ENCODE measurements at places on chromosomes 16 and 17. TPM values are rescaled to one million over a fixed set of nuclear protein-coding genes. Genes with fewer than 3 reads are reported as not detected.

SLC52A1 gene
- 0.35 TPM for total RNA-seq

SP2 gene
- 22.1 TPM for total RNA-seq

ALOX15B gene
- total RNA-seq, result not detected

GJC1 gene
- 10.2 TPM for total RNA-seq

GRCh38 chr16:87201052-87201451 lies 116.1 kb downstream of the C16orf95 start:
- no peak for DNase-seq

- DNase-seq, result no peak
These were observed 83.3 kb downstream of the WDR59 start for GRCh38 chr16:74901606-74902005.

- DNase-seq, result no peak
These were observed 399.8 kb downstream of the SLC39A11 start for GRCh38 chr17:72692676-72693075.

DNA sequence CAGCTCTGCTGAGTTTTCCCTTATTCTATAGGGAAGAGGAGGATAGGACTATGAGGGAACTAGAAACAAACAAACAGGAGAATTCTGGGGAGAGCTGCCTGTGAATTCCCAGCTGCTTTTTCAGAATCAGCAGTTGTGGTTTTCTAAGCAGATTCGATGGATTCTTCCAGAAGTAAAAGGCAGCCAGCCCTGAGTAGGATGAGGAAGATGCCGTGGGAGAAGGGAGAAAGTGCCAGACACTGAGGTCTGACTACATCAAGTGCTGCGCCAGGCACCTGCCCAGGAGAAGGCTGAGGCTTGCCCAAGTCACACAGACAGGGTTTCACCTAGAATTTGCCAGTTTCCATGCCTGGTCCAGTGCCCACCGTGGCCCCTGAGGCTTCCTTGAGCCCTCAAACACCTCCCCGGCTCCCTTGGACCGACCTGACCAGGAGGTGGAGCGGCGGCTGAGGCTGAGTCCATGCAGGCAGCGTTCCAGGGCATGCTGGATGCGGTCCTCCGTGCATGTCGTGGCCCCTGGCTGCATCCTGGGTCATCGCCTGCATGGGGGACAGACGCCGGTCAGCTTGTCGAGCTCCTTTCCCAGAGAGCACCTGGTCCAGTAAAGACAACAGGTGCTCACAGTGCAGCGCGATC lies 43.6 kb upstream of the PIK3R6 start:
- no peak for DNase-seq

GRCh38 chr17:81566461-81567126 lies 14.4 kb upstream of the FAAP100 start:
- DNase-seq, result no peak

GRCh38 chr16:58433569-58433951 lies 41.3 kb downstream of the GINS3 start:
- no peak for DNase-seq

- DNase-seq, result no peak
These were observed 6.0 kb upstream of the EZH1 start for GRCh38 chr17:42750739-42751344.

DNA sequence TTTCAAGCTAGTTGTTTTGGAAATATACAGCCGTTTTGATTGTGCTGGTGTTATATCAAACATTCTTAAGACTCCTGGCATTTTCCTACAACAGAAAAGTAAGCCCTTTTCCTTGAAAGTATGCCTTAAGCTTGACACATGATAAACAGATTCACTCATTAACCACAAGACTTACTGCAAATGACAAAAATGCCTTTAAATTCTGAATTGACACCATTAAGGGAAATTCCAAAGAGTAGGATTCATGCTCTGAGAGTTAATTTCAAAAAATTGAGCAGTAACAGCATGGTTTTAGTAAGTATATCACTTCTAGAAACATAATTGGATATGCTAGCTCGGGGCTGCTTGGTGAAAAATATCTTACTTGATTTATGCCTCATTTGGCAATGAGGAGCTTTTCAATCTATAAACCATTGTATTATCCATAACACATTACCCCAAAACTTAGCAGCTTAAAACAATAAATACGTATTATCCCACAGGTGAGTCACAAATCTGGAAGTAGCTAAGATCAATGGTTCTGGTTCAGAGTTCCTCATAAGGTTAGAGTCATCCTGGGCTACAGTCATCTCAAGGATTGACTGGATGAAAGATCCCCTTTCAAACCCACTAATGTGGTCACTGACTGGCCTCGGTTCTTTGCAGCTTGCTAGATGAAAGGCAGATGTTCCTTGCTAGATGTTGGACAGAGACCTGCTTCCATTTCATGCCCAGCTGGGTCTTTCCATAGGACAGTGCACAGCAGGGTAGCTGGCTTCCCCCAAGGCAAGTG lies 8.2 kb upstream of the PHAF1 start:
- DNase-seq, result no peak

DNA sequence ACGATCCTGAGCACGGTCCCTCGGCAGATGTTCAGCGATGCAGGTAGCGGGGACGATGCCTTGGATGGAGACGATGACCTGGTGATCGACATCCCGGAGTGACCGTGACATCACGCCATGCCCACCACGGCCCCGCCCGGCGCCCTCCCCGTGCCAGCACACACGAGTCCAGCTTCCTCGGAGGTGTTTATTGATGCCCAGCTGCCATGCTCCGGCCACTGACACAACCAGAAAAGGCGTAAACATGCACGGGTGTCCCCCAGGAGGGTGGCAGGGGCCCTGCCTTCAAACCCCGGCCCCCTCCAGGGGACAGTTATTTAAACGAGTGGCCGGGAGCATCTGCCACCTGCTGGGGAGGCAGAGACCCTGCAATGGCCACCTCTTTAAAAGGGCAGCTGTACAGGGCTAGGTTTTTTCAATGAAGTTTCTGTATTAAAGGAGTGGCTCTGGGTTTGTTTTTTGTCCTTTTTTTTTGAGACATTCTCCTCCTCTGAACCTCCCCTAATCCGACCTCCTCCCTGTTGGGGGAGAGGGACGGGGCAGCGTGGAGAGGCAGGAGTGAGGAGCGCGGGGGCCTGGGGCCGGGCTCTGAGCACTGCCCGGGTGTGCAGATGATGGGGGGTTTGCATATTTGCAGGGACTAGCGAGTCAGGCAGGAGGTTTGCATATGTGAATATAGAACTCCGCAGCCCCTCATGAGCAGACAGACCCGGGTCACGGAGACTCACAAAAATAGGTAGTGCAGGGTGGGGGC lies 5.3 kb downstream of the DOC2A start:
- peak; percentile 46 for DNase-seq

DNA sequence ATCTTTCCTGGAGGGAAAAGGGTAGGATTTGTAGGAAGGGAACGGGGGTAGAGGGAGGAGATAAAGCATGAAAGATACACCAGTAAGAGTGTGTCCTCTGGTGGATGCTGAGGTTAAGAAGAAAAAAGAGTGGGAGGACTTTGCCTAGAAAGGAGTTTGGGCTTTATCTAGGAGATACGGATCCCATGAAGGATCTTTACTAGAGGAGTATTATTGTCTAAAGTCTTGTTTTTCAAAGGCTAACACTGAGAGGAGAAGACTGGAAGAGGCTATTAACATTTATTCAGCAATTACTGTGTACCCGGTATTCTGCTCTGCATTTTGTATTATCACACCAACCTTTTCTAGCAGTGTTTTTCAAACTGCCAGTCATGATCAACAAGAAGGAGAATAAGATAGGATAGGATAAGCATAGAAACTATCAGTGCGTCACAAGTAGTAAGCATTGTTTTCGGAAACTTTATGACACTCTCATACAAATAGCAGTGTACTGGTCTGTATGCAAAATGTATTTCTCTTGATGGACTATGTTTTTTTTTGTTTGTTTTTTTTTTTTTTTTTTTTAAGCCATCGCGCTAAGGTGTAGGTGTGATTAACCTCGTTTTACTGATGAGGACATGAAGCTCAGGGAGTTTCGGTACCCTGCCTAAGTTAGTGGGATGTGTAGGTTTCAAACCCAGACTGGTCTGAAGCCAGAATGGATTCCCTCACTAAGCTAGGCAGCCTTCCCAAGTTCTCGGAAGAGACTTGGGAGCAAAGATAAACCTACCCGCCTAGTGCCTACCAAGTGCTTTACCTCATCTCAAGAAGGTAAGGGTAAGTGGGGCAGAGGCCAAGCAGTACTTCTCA lies 1.3 kb upstream of the SP2 start:
- DNase-seq, result no peak

- DNase-seq, result no peak
These were observed 12.5 kb downstream of the ABCA5 start for GRCh38 chr17:69314246-69315065.

GRCh38 chr16:4404967-4405696 lies 11.3 kb downstream of the CORO7 start:
- DNase-seq, result no peak

GRCh38 chr16:77308163-77308561 lies 109.0 kb downstream of the SYCE1L start:
- no peak for DNase-seq

DNA sequence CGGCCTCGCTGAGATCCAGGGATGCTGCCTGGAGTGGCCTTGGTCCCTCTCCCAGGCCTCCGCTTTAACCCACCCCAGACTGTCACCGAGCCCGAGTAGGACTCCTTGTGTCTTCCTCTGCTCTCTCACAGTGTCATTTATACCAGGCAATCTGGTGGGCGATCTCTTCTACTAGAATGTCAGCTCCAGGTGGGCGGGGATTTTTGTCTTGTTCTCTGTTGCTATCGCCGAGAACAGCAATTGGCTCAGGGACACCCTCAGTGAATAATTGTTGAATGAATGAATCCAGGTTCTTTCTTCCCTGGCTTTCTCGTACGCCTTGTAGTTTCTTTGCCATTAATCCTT lies 591 bp downstream of the DHX38 start:
- no peak for DNase-seq

DNA sequence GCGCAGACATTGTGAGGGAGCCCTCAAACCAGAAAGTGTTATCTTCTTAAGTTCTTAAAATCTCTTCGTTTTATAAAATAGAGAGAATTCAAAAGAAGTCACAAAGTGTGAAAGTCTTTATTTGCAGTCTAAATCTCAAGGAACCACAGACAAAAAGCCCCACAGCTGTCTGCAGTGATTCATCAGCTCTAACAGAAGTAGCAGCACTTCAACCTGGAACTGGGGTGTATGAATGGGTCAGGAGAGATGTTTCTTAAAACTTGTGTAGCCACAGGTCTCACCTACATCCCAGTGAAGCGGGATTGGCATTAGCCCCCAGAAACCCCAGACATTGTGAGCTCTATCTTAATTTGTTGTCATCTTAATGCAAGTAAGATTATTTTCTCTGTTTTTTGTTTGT lies 61.1 kb downstream of the CDYL2 start:
- no peak for DNase-seq

- no peak for DNase-seq
These were observed 147.4 kb downstream of the CDK5R1 start for GRCh38 chr17:32634167-32634566.

- DNase-seq, result no peak
These were observed 72.7 kb downstream of the ABCC1 start for GRCh38 chr16:16021988-16022682.

- no peak for DNase-seq
These were observed 22.0 kb downstream of the ZNF469 start for GRCh38 chr16:88404769-88405168.

DNA sequence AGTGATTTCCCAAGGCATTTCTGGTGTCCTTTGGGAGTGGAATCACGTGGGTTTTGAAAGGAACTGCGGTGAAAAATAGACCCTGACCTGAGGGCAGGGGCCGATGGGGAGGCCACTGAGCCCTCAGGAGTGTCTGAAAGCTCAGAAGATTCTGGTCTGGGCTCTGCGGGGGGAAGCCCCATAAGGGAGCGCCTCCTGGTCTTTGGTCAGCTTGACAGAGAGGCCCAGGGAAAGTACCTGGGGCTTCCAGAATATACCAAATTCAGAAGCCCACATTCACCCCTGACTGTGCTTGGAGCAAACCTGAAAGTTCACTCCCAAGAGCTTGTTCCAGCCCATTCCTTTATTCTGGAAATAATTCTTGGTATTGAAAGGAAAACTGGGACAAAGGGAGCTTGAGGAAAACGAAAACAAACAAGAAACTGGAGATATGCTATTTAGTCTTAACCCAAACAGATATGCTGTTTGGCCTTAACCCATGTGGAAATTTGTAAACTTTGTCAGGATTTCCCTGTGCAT lies 23.2 kb upstream of the NAGLU start:
- DNase-seq, result no peak

Measured in CD8-positive, alpha-beta memory T cell (primary cell).